Natural killer cell (primary cell): ENCODE measurements at places on chromosomes 7 and 10.

DNA sequence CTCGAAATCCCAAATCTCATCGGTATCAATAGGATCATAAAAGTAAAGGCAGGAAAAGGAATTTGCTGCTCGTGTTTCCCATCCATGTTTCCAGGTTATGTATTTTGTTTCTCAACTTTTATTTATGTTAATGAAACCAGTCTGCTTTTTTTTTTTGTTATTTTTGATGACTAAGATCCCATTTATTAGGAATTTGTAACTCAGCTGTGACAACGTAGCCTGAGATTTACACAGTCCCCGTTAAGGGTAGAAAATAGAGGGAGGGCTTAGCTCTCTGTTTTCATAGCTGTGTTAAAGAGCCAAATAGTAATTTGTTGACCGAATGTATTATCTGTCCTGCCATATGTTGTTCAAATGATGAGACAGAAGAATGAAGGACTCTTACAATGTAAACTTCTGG lies 164.0 kb downstream of the MGMT start:
- H3K36me3 ChIP-seq = no peaks in the 10 kb centered on the region
- no peak overlapping the region for H3K27ac ChIP-seq
- DNase-seq = no peak

- no peak for DNase-seq
- no peak overlapping the region for H3K4me3 ChIP-seq
- no peak overlapping the region for H3K27ac ChIP-seq
- H3K36me3 ChIP-seq = no peaks in the 10 kb centered on the region
- H3K27me3 ChIP-seq = no peaks in the 10 kb centered on the region
These were observed 496.6 kb downstream of the INHBA start for GRCh38 chr7:41206267-41206666.

DNA sequence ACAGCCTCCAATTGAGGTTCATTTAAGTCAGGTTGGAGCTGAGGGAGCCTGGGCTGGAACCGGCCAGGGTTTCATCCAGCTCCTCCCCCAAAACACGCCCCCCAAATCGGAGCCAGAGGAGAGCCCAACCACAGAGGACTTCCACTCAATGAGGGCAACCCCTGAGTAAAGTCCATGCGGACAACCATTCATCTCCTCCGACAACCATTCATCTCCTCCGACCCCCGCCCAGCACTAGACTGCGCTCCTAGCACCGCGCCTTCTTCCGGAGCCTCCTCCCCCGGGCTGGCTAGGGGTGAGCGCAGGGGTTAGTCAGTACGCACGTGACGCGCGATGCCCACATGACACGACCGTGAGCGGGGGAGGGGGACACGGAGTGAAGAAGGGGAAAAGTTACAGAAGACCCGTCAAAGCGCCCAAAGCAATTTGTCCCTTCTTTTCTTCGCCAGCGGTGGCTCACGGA lies 1.4 kb downstream of the MAGI2 start:
- H3K27ac ChIP-seq = no peak overlapping the region
- no peak overlapping the region for H3K4me3 ChIP-seq
- no peak for DNase-seq
- H3K27me3 ChIP-seq = peaks cover 15% of the 10 kb centered on the region

DNA sequence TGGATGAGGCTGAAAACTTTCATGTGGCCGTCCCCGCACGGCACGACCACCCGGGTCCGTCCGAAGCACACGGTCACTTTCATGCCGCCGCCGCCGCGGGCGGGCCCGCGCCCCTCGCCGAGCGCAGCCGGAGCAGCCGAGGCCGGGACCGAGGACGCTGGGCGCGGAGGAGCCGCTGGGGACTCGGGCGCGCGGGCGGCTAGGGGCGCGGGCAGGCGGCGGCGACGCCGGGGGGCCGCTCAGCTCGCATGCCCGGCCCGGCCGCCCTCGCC lies 247 bp downstream of the PARD3 start:
- H3K4me1 ChIP-seq = peaks cover 4% of the 10 kb centered on the region
- no peak overlapping the region for H3K4me3 ChIP-seq
- no peak for DNase-seq
- peaks cover 8% of the 10 kb centered on the region for H3K27me3 ChIP-seq
- no peak overlapping the region for H3K27ac ChIP-seq

GRCh38 chr7:153052206-153052605 lies 292.7 kb downstream of the ACTR3B start:
- no peak overlapping the region for H3K4me3 ChIP-seq
- no peaks in the 10 kb centered on the region for H3K4me1 ChIP-seq
- DNase-seq = no peak
- H3K27ac ChIP-seq = no peak overlapping the region
- no peaks in the 10 kb centered on the region for H3K36me3 ChIP-seq

- H3K27ac ChIP-seq = no peak overlapping the region
- H3K27me3 ChIP-seq = no peaks in the 10 kb centered on the region
- no peak for DNase-seq
- no peak overlapping the region for H3K4me3 ChIP-seq
These were observed 94.9 kb downstream of the OAT start for GRCh38 chr10:124323806-124324205.

DNA sequence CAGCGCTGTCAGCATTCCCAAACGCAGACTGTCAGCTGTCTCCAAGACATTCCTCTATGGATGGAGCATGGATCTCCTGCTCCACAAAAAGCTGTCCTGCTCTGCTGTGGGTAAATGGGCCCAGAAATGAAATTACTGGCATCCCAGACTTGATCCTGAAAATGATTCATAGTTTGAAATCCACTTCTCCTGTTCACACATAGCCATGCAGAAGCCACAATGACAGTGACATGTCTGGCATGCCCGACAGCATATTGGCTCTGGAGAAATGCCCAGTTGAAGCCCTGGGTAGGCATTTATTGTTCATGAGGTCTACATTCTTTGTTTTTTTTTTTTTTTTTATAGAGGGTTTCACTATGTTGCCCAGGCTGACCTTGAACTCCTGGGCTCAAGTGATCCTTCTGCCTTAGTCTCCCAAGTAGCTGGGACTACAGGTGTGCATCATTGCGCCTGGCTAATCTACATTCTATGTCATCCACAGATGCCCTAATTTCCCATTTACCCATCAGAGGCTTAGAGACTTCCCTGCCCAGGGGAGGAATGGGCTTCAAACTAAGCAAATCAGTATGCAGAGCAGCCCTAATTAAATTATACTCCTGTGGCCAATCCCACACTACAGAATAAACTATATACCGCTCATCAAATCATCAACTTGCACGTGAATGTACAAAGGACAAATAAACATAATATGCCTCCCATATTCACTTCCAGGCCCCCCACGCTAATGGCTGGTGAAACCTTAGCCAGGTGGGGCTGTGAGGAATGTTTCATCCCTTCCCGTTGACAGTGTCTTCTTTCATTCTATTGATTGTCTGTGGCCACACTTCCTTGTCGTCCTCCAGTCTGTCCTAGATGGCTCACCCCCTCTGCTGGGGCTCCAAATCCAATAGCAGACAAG lies 61.8 kb upstream of the EEPD1 start:
- H3K27me3 ChIP-seq = no peaks in the 10 kb centered on the region
- no peak overlapping the region for H3K4me3 ChIP-seq
- no peak overlapping the region for H3K27ac ChIP-seq
- no peak for DNase-seq
- no peaks in the 10 kb centered on the region for H3K4me1 ChIP-seq
- no peaks in the 10 kb centered on the region for H3K36me3 ChIP-seq

DNA sequence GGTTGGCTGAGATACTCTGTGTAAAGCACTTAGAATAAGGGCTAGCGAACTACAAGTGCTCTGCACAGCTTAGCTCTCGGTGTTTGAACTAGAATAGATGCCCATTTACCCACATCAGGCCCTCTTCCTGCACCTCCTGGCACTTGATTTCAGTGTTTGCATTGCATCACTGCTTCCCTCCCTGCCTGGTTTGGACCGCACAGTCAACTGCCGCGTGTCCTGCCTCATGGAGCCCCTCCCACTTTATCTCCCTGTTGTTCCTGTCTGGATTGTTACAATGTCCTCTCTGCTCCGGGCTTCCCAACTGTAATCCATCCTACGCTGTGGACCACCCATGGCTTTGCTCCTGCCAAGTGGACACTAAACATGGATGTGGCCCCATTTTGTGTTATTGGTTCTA lies 2.3 kb downstream of the FAM107B start:
- H3K4me1 ChIP-seq = no peaks in the 10 kb centered on the region
- H3K36me3 ChIP-seq = no peaks in the 10 kb centered on the region
- H3K27ac ChIP-seq = no peak overlapping the region
- DNase-seq = no peak
- H3K4me3 ChIP-seq = no peak overlapping the region
- H3K27me3 ChIP-seq = no peaks in the 10 kb centered on the region

DNA sequence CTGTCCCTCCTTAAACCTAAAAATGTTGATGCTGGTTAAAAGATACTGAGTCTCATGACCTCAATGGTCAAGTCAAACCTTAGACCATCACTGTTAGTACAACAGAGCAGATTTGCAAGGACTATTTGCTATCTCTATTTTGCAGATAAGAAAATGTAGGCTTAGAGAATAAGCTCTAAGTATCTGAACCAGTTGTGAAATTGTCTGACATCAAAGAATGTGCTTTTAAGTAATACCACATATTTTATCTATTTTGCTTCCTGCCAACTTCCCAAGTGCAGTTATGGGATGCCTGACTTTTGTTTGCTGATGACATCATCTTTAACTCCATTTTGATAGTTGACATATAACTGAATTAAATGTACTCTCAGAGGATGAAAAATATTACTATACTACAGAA lies 83.6 kb upstream of the TMEM106B start:
- no peak for DNase-seq
- no peak overlapping the region for H3K4me3 ChIP-seq
- no peaks in the 10 kb centered on the region for H3K36me3 ChIP-seq
- H3K27ac ChIP-seq = no peak overlapping the region
- peaks cover 8% of the 10 kb centered on the region for H3K27me3 ChIP-seq
- H3K4me1 ChIP-seq = no peaks in the 10 kb centered on the region
